ENCODE measurements at places on chromosomes 12 and 14.

GRCh38 chr12:108807996-108808769 is 49.2 kb downstream of the SSH1 start:
- DNase-seq = no peak

GRCh38 chr12:116392061-116392460 is 114.6 kb upstream of the MED13L start:
- no peak for DNase-seq

GRCh38 chr12:95838125-95838524 is 20.6 kb upstream of the SNRPF start:
- DNase-seq = no peak

DNA sequence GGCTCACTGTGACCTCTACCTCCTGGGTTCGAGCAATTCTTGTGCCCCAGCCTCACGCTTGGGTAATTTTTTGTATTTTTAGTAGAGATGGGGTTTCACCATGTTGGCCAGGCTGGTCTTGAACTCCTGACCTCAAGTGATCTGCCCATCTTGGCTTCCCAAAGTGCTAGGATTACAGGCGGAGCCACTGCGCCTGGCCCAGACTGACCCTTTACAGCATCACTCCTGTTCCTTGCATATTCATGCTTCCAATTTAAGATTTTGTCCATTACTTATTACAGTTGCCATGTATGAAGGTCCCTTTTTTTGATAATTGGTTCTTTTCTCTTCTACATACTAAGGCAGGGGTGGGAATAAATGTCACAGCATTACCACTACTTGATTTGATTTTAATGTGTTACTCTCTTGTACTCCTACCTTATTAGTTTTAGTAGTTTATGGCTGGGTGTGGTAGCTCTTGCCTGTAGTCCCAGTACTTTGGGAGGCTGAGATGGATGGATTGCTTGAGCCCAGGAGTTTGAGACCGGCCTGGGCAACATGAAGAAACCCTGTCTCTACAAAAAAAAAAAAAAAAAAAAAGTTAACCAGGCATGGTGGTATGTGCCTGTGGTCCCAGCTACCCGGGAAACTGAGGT is 46.9 kb downstream of the ADIPOR2 start:
- DNase-seq = no peak

GRCh38 chr12:87413784-87414183 is 615.4 kb downstream of the C12orf50 start:
- DNase-seq = no peak

- peak; percentile 34 for DNase-seq
These were observed 14.5 kb downstream of the OAS2 start for GRCh38 chr12:112992541-112993398.

DNA sequence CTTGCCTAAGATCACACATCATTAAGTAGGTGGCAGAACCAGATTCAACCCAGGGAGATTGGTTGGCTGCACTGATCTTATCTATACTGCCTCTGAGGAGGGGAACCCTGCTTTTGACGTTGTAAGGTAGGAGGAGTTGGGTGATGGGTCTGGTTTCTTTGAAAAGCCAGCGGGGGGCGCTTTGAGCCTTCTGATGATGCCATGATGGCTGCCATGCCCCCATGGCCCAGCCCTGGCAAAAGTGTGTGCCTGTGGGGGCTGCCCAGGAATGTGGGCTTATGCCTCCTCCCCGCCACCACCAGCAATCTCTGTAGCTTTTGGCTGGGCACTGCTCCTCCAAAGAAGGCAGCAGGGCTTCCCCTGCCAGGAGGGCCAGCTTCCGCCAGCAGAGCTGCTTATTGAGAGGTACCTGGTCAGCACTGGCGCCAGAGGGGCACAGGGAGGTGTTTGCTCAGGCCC is 224.3 kb downstream of the SLC41A2 start:
- peak; percentile 31 for DNase-seq

GRCh38 chr12:124240493-124240892 is 54.4 kb upstream of the RFLNA start:
- no peak for DNase-seq

Data from NCI-H446 (cell line).